Heart left ventricle (tissue), 16 donors: ENCODE measurements at places on chromosomes 11 and 22. TPM values are rescaled to one million over a fixed set of nuclear protein-coding genes. Genes with fewer than 3 reads are reported as not detected.

MRGPRX4 gene
- total RNA-seq = not detected

- no peak for DNase-seq
These were observed 1.3 kb downstream of the TBC1D10C start for GRCh38 chr11:67405196-67405567.

DNA sequence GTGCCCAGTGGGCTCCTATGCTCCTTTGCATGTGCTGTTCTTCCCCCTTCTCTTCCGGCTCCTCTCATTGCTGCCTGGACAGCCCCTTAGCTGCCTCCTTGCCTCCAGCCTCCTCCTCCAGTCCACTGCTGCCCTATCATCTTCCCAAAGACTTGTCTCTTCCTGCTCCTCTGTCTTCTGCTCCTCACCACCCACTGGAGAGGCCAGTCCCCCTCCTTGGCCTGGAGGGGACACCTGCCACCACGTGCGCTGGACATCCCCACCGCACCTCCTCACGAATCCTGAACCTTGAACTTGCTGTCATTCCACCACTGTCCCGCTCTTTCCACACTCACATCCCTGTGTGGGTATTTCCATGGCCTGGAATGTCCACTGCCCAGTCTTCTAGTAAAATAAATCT, 49.8 kb downstream of the MICAL2 start:
- no peak for DNase-seq

GRCh38 chr11:115874843-115875242, 370.6 kb upstream of the CADM1 start:
- no peak for DNase-seq

CBL gene
- total RNA-seq = 20.4 TPM

OR51G2 gene
- total RNA-seq = not detected

DNA sequence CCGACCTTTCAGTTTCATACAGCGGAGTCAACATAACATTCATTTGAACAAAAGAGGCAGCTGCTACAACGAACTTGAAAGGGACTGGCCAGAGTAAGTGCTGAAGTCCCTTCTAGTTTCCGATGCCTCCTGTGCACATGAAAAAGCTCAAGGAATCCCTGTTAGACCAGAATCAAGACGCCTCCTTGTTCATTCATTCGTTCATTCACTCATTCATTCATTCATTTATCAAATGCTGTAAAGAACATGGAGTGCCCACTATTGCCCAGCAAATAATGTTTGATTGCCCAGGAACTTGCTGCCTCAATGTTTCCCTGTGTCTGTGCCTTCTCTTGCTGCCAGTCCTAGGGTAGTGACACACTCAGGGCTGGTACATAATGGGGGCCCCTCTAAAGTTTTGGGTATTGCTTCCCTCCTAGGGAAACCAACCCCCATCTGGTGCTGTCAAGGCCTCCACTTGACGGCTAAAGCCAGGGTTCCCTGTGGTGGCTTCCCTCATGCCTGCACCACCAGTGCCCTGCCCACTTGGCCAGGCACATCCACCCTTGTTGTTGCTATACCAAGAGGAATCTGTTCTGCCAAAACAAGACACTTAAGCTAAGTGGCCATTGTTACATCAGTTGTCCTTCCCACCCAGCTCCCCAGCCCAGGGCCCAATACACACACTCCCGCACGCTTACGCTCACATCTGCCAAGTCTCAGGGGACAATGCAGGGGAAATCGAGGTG, 3.8 kb downstream of the TMPRSS13 start:
- DNase-seq = no peak

DNA sequence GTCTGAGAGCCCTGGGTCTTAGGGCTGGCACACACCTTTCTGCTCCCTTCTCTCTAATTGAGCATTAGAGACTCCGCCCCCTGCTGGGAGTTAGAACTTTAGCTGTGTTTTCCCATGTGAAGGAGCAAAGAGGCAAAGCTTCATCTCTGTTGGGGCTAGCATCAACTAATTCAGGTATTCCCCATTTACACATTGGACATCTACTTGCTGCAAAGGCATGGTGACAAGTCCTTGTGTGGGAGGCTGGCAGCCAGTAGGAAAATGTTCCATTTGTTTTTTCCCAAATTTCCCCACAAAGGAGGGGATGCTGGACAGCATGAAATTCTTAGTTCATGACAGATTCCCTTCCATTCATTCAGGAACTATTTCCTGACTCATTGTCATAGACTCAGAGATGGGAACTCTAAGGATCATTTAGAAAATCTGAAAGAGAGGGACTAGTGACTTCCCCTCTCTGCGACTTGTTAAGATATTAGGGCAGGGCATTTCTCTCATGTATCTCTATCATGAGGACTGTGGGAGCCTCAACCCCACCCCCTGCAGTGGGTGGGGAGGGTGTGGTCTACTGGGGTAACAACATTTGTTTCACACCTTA, 3.6 kb downstream of the CD44 start:
- DNase-seq = no peak

DNA sequence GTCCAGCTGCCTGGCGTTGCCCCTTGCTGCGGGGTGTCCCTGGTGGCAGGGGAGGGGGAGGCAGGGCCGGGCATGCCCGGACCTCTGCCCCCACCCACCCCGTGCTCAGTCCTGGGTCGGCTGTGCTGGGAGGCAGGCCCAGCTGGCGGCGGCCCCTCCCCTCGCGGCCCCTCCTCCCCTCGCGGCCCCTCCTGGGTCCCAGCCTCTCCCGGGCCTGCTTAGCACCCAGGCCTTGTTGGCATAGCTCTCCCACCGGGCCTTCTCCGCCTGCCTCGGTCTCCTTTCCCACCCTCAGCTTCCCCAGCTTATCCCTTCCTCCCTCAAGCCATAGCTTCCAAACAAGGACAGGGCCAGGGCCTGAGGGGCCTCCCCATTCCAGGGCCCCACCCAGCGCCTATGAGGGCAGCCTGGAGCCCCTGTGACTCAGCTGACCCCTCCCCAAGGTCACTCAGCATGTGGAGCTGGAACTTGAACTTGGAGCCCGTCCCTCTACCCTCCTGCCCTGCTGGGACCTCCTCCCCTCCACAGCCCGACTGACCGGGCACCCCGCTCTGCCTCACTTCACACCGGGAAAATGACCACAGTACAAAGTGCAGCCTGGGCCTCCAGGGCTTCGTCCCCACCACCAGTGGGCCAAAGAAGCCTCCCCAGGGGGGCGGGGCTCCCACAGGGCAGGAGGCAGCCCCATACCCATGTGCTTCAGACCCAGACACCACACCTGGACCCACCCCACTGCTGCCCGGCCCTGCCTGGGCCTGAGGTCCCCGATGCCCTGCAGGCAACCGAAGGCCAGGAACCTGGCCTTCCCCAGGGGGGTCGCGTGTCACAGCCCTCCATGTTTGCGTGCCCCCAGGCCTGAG, 1.2 kb downstream of the EPS8L2 start:
- DNase-seq = no peak

- DNase-seq = no peak
These were observed 58.0 kb upstream of the UBASH3B start for GRCh38 chr11:122597511-122597910.

GRCh38 chr11:26849036-26849435, 127.2 kb upstream of the SLC5A12 start:
- DNase-seq = peak; percentile 44

- DNase-seq = no peak
These were observed 29.9 kb upstream of the OR5B12 start for GRCh38 chr11:58471892-58472291.

KCTD21 gene
- total RNA-seq = 6.5 TPM

ADAMTS15 gene
- total RNA-seq = 16.7 TPM

DNA sequence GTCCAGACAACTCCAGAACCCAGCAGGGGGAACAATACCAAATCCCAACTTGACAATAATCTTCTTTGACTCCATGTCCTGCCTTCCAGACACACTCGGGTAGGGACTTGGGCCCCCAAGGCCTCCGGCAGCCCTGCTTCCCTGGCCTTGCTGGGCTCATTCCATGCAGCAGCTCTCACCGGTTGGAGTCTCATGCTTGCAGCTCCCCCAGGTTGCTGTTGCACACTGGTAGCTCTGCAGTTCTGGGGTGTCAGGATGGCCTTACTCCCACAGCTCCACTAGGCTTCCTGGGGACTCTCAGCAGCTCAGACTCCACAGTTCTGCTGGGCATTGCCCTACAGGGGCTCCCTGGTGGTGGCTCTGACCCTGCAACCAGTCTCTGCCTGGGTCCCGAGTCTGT, 42.8 kb downstream of the ST3GAL4 start:
- DNase-seq = no peak

PACSIN3 gene
- 230 TPM for total RNA-seq

GRCh38 chr11:128628686-128629085, 41.3 kb upstream of the ETS1 start:
- DNase-seq = no peak

C11orf97 gene
- total RNA-seq = not detected

GRCh38 chr11:104098555-104098954, 62.1 kb downstream of the DDI1 start:
- DNase-seq = no peak

DNA sequence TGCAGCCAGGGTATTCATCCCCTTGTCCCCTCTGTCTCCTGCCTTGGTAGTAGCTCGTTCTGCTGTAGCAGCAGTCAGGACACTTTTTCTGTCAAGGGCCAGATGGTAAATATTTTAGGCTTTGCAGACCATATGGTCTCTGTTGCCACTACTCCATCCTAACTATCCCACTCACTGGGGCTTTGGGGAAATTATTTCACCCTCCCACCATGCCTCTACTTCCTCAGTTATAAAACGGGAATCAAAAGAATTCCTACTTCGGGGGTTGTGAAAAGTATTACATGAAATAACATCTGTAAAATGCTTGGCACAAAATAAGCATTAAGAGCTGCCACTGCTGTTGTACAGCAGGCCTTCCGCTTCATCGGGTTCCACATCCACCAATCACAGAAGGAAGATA, 89.9 kb upstream of the LDLRAD3 start:
- DNase-seq = no peak

BCR gene
- total RNA-seq = 29.3 TPM

GRCh38 chr22:37267661-37268413, 14.5 kb upstream of the CYTH4 start:
- DNase-seq = no peak

DNA sequence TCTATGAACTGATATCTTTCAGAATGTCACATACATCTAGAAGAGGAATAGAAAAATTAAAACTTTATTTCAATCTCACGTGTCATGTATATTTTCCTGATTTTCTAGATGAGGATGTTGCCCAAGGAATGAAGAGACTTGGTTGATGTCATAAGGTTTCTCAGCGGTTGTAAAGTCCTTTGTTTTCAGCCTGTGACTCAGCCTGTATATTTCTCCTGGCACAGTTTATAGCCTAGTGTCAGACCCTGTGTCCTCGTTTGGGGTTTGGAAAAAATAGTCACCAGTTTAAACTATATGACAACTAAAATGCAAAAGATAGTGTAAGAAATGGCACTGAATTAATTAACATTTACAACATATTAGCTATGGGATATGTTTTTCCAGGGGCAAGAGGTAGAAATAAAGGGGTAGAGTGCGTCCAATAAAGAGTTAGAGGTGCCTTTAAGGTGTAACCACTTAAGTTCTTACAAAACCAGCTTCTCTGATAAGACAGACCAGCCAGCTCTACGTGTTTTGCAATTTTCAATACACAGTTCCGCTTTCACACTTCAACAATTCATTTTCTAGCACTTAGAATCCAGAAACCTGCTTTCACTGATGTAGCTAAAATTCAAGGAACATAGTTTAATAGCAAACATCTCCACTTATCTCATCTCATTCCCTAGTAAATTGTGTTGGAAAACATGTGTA, 1432.6 kb upstream of the TENM4 start:
- DNase-seq = no peak

- no peak for DNase-seq
These were observed 11.0 kb upstream of the CACNA1I start for GRCh38 chr22:39559456-39560105.

DNA sequence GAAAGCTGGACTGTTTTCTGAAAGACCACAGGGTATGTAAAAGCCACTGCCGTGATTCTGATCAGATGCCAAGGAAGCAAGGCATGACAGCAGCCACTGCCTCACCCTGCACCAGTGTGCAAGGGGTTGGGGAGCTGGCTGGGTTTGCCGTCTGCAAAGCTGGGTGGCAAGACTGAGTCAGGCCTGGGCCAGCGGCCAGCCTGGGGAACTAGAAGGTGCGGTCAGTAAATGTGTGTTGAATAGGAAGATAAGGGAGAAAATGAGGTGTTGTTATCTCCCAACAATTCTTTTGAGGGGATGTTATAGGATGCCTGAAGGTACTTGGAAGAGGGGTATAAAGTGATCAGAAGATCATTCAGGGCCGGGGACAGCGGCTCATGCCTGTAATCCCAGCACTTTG, 8.0 kb downstream of the VSTM5 start:
- no peak for DNase-seq

DNA sequence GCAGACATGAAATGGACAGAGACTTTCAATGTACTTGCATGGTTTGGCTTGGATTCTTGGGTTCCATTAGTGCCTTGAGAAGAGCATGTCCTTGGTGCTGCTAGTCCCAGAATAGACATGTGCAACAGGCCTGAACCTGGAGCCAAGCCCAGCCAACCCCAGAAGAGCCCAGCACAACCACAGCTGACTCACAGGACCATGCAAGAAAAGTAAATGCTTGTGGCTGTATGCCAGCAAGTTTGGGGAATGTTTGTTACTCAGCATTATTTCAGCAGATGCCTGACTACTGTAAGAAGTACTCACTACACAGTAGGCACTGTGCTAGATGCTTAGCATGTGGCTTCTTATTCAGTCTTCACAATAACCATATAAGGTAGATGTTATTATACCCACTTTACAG, 39.2 kb upstream of the HMGXB4 start:
- DNase-seq = no peak

GRCh38 chr11:129117595-129118350, 74.4 kb downstream of the ARHGAP32 start:
- DNase-seq = no peak

MGAT3 gene
- total RNA-seq = 5.7 TPM

DNA sequence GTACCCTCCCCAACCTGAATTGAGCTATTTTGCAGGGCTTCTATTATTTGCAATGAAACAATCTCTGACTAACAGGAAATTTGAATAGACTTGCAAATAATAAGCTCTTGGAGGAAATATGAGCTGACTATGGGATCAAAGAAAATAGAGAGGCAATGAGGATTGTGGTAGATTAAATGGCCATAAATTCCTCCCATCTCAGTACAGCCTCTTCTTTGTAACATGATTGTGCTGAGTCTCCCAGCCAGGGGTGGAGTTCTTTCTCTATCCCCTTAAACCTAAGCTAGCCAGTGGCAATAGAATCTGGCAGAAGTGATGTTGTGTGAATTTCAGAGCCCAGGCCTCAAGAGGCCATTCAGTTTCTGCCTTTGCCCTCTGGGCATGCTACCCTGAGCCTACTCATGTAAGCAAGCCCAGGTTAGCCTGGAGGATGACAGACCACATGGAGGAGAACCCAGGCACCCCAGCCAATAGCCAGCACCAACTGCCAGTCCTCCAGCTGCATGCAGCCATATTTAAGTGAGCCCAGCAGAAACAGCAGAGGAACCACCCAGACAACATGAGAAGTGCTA, 86.8 kb upstream of the TP53I11 start:
- DNase-seq = no peak

- DNase-seq = no peak
These were observed 14.7 kb upstream of the XBP1 start for GRCh38 chr22:28815111-28815510.

PRRG4 gene
- 0.26 TPM for total RNA-seq
